NCI-H1930 (cell line): ENCODE measurements at places on chromosomes 3 and 15.

GRCh38 chr15:44712346-44713005 lies 1.2 kb downstream of the B2M start:
- no peak for DNase-seq

GRCh38 chr3:184300378-184300720 lies 1.3 kb downstream of the PSMD2 start:
- no peak for DNase-seq

GRCh38 chr15:77650265-77650664 lies 17.6 kb upstream of the LINGO1 start:
- DNase-seq: no peak

- no peak for DNase-seq
Observed at GRCh38 chr3:185605566-185605965, 19.5 kb downstream of the SENP2 start.

DNA sequence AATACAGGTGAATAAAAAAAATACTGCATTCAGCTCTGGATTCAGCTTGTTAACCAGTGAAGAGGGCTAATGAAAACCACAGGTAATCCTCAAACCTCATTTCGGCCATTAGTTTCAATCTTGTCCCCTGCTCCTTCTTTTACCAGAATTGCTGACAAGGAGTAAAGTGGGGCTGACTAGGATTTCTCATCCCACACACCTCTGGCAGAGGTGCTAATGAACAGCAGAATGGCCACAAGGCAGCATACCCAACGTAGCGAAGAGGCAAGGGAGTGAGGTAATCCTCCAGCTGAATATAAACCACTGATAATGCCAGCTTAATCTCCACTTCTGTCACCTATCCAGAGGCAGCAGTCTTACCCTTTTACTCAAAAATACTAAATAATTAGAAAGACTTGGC lies 248.8 kb upstream of the CDIN1 start:
- no peak for DNase-seq

GRCh38 chr3:155948476-155948875 lies 78.0 kb downstream of the GMPS start:
- DNase-seq: no peak

- no peak for DNase-seq
Observed at GRCh38 chr15:88115486-88116152, 140.9 kb downstream of the NTRK3 start.

- DNase-seq: no peak
Observed at GRCh38 chr15:88982304-88982945, 69.2 kb upstream of the MFGE8 start.
